ENCODE measurements at places on chromosomes 12 and 14.

- DNase-seq = peak; percentile 82
Observed at GRCh38 chr12:104049903-104050356, at the start of gene GLT8D2. TSS of gene GLT8D2 (minus strand) at chr12:104050187. CDS start at chr12:104019648, 30,539 bp downstream.

DNA sequence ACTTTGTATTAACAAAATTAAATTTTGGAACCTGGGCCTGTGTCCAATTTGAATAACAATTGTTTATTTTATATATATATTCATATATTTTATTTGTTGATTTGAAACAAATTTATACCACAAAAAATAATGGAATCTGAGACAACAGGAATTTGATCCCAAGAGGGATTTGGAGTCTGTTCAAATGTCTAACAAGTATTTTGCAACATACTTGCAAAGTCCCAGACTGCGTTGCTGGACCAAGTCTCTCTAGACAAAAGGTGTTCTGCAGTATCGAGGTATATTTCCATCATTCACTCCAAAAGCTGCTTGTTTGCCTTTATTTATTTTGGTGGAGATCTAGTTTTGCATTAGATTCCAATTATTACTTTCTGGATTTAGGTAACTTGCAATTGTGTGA, 68.7 kb upstream of the PTPRR start:
- no peak for DNase-seq

DNA sequence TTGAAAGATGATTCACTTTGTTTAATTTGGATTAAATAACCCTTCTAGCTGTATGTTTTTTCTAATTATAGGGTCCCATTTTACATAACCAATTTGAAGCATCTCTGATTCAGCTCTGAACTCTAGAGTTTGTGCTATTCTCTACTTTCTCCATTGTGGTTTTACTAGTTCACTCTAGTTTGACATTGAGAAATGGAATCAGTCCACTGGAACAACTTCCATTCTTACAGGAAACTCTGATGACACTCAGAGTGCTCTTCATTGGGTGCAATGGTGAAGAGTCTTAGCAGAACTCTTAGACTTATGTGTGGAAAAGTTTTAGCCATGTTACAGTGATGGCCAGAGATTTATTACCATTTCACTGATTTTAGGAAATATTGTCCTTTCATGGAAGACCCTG, 140.7 kb downstream of the DYRK2 start:
- DNase-seq = no peak

GRCh38 chr12:104216521-104216924, 944 bp downstream of the TXNRD1 start:
- DNase-seq = no peak

GRCh38 chr14:105627701-105628100, 101.3 kb downstream of the TMEM121 start:
- no peak for DNase-seq

DNA sequence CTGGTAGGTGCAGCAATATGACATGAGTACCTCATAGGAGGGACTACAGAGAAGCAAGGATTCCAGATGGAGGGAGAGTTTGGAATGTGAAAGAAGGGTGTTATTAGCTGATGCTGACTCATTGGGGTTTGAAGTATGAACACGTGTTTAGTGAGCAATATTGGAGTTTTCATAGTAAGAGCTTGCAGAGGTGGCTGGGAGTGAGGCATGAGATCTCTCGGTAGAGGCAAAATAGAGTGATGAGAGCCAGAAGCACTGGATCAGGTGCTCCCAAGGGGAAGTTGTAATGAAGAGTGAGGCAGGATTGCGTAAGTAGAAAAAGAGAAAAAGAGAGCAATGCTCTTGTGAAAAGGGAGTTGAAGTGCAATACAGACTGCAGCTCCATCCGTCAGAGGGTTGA, 42.1 kb downstream of the MGST1 start:
- DNase-seq = no peak

- no peak for DNase-seq
Observed at GRCh38 chr12:131251336-131252101, 297.8 kb downstream of the ADGRD1 start.

DNA sequence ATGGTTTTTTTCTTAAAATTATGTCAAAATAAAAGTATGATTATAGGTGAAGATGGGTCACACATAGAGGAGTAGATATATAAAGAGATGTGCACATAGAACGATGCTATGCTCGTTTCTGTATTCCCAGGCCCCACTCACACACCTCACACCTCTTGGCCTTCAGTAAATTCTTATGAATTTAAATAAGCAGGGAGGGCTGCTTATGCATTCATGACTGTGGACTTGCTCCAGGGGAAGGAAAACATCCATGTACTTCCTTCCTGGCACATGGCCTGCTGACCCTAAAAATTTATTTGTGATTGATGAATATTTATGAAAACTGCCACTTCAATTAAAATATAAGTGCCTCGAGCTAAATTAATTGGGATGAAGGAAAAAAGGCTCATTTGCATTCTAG, 1306.7 kb upstream of the TMEM132C start:
- DNase-seq = no peak

- DNase-seq = no peak
Observed at GRCh38 chr12:46815809-46816208, 10.0 kb downstream of the SLC38A4 start.

GRCh38 chr12:105581420-105581819, 250.9 kb downstream of the C12orf75 start:
- no peak for DNase-seq

DNA sequence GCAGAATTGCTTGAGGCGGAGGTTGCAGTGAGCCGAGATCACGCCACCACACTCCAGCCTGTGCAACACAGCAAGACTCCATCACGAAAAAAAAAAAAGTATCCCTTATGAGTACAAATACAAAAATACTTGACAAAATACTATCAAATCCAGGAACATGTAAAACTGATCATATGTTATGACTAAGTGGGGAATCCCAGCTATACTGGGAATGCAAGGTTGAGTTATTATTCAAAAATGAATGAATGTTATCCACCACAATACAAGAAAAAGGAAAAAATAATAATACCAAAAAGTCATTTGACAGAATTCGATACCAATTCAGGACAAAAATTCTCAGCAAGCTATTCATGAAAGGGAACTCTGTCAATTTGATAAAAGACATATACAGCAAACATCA, 32.6 kb downstream of the MOK start:
- DNase-seq = no peak

DNA sequence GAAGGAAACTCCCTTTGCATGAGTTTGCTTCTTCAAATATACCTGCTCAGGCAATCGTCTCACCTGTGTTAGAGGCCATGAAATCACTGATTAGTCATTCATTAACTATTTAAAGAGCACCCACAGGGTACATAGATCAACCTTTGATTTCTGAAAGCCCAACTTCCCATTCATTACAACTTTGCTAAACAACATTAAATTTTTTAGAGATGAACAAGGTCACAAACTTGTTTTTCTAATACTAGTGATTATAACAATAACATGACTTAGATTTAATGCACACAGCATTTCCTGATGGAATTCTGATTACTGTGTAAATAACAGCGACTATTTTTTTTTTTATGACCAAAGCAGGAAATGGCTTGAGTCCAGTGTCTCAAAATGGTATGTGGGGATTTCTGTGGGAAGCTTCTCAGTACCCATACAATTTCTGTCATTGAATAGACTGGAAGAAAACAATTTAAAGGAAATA, 5.4 kb upstream of the ERO1A start:
- no peak for DNase-seq

GRCh38 chr14:49923442-49923841, 30.6 kb downstream of the ARF6 start:
- DNase-seq = no peak

DNA sequence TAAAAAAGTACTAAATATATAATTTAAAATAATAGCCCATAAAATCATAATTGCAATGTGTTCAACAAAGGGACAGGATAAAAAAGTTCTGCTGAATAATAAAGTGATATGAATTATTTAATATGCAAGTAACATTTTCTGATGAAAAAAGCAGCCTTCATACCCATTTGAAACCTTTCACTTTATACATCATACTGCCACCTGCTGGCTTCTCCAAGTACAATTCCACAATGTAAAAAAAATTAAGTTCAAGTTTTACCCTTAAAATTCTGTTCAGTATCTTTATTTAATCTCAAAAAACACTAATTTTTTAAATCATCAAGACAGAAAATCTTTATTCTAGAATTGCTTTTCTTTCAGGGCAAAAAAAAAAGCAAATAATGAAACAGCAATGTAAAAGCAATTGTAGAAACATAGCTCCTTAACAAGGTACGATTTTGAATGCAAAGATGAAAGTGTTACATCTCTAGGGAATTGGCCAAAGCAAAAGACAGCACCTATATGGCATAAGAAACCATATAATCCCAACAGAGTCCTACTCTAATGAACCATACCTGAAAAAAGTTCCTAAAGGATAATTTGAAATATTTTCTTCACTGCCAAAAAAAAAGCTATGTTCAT, 15.0 kb downstream of the MDM1 start:
- DNase-seq = no peak

GRCh38 chr14:99121319-99121875, 150.6 kb downstream of the BCL11B start:
- no peak for DNase-seq

DNA sequence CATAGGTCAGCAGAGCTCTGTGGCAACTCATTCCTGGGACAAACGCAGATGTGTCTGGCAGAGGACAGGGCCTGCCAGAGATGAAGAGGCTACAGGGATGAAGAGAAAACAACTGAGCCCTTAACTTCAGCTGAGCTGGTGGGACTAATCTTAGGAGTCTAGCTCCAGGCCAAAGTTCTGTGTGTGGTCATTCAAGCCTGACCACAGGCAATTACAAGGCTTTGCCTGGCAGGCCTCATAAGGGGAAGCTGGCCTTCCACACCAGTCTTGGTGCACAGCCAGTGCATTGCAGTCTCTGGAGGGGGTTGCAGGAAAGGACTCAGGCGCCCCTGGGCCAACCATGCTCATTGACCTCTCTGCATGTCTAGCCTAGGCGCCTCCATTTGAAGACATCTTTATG, 127.6 kb upstream of the DAAM1 start:
- no peak for DNase-seq
